ENCODE measurements at places on chromosomes 5 and 9. TPM values are rescaled to one million over a fixed set of nuclear protein-coding genes. Genes with fewer than 3 reads are reported as not detected.

Gene NMUR2
- total RNA-seq, result not detected

Gene SHOC1
- not detected for total RNA-seq

Gene MELK
- total RNA-seq, result 44.3 TPM

Gene TNC
- 0.22 TPM for total RNA-seq

Gene ACO1
- 15.3 TPM for total RNA-seq

Gene IFNK
- total RNA-seq, result not detected

Gene ANKRD18A
- 2.3 TPM for total RNA-seq

Gene IRX1
- not detected for total RNA-seq

Gene LPCAT1
- total RNA-seq, result 37.2 TPM

Gene DMGDH
- total RNA-seq, result 0.45 TPM

Gene PRUNE2
- total RNA-seq, result 0.38 TPM

Gene TEK
- total RNA-seq, result not detected

Gene OCLN
- 0.56 TPM for total RNA-seq

Gene FBP1
- total RNA-seq, result 1.4 TPM

Gene TAF9
- total RNA-seq, result 70.6 TPM

Gene DMRT3
- total RNA-seq, result not detected

Gene CDC25C
- total RNA-seq, result 12.2 TPM

Gene FLT4
- total RNA-seq, result 3.3 TPM

Gene PCDHA7
- not detected for total RNA-seq

Gene FBN2
- total RNA-seq, result not detected

Gene PCDHB15
- not detected for total RNA-seq

Gene ITGA2
- 0.74 TPM for total RNA-seq

Gene MTRR
- 54.3 TPM for total RNA-seq

Gene BAAT
- not detected for total RNA-seq

Gene ZBED3
- 5.2 TPM for total RNA-seq

Data from activated CD8-positive, alpha-beta T cell treated with anti-CD3 and anti-CD28 coated beads for 36 hours (primary cell).